ENCODE measurements at places on chromosomes 7 and 10.

DNA sequence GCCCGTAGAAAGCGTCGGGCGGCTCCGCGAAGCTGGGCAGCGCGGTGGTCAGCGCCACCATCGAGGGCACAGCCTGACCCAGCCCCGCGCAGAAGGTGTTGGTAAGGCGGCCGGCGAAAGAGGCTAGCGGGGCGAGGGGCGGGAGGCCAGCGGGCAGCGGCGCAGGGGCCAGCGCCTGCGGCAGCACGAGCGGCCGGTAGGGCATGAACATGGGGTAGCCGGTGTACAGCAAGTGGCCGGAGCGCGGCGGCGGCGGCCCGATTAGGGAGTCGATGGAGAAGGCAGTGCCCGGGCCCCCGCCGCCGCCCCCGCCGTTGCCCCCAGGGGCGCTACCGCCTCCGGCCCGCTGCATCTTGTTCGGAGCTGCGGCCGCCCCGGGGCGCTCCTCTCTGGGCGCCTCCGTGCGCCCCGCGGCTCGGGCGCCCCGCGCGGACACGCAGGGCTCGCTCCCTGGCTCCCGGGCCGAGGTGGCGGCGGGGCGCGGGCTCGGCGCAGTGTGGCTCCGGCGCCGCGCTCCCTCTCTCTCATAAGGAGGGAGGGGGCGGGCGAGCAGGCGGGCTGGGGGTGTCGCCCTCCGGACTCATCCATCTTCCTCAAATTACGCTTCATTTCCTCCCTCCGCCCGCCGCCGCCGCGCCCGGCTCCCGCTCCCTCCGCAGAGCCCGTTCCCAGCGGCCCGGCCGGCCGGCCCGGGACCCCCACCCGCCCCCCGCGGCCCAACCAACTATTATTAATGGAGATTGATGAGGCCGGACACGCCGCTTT lies at the start of gene GBX1:
TSS of gene GBX1 (minus strand) at position 498 of the 765 bp plus-strand sequence. CDS start at position 352, 146 bp downstream.
- DNase-seq, result no peak

- DNase-seq, result no peak
Observed at GRCh38 chr10:105837951-105838350, 1196.9 kb downstream of the SORCS3 start.

- DNase-seq, result peak; percentile 86
Observed at GRCh38 chr7:32495298-32496051, at the start of gene AVL9. Gene AVL9 (plus strand): TSS chr7:32495489. CDS start chr7:32495710, 221 bp downstream.

DNA sequence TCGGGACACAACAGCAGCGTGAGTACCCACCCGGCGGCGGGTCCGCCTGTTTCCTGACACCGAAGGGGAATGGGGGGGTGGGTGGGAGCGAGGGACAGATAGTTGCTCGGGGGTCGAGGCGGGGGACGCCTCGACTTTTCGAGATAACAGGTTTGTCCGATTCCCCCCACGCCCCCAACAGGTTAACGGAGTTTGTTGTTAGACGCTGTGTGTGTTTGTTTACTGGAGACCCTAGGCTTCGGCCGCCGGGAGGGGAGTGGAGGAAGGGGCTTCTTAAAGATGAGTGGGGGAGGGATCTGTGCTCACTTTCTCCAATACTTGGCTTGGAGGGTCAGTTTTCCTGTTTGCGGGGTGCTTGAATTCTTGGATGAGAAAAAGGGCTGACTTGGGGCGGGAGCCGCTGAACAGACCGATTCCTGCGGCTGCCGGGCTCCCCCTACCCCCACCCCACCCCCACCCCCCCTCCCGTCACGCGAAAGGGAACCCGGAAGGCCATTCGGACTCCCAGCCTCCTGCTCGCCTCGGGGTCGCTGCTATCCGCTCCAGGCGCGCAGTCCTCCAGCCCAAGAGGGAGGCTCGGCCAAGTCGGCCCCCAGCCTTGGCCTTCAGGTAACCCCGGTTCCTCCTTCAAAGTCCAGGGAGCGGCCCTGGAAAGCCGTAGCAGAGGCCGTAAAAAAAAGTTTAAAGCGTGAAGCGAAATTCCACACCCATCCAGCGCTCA lies 1.0 kb downstream of the SORCS3 start:
- DNase-seq, result no peak

GRCh38 chr7:2195400-2196246 lies 37.1 kb downstream of the MAD1L1 start:
- no peak for DNase-seq

- DNase-seq, result no peak
Observed at GRCh38 chr10:33657154-33657908, 322.9 kb upstream of the NRP1 start.

DNA sequence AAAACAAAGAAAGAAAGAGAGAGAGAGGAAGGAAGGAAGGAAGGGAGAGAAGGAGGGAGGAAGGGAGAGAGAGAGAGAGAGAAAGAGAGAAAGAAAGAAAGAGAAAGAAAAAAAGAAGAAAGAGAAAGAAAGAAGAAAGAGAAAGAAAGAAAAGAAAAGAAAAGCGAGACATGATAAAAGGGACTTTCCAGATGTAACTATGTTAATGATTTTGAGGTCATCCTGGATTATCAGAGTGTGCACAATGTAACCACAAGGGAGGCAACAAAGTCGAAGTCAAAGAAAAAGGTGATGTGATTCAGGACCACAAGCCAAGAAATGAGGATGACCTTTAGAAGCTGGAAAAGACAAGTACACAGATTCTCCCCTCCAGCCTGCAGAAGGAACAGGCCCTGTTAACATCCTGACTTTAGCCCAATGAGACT lies 48.9 kb upstream of the PAX2 start:
- no peak for DNase-seq

- DNase-seq, result no peak
Observed at GRCh38 chr7:1086588-1087464, 1.1 kb upstream of the GPER1 start.

GRCh38 chr10:119347181-119347974 lies 140.0 kb downstream of the GRK5 start:
- no peak for DNase-seq

DNA sequence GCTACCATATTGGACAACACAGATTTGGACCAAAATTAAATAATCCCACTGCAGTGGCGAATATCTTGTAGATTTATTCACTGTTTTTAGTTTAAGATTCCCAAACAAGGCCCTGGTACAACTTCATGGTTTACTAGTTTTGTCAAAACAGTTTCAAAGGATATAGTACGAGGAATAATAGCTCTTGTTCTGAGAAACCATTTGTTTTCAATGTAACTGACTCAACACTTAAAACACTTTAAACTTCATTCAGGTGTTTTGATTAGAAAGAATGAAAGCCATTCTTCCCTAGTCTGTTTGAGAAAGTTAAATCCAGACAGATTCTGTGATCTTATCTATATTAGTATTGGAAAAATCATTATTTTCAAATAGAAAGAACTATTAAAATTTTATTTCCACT lies 276.4 kb upstream of the MKLN1 start:
- no peak for DNase-seq

DNA sequence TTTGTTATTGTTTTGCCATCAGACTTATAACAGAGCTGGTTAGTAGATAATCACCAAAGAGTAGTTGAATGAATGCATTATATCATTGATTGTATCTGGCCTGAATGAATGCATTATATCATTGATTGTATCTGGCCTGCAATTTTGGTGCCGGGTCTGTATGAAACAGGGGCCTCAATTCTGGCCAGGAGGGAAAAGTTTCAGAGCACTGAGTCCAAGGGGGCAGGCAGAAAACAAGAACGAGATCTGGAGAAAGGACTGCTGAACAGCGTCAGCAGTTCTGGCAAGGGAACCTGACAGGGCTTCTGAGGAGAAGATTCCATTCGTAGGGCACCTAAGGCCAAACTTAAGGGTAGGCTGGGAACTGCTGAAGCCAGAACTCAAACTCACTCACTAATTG lies 128.0 kb downstream of the SEMA3C start:
- no peak for DNase-seq

- DNase-seq, result no peak
Observed at GRCh38 chr10:85624511-85624910, 742.1 kb downstream of the GRID1 start.

DNA sequence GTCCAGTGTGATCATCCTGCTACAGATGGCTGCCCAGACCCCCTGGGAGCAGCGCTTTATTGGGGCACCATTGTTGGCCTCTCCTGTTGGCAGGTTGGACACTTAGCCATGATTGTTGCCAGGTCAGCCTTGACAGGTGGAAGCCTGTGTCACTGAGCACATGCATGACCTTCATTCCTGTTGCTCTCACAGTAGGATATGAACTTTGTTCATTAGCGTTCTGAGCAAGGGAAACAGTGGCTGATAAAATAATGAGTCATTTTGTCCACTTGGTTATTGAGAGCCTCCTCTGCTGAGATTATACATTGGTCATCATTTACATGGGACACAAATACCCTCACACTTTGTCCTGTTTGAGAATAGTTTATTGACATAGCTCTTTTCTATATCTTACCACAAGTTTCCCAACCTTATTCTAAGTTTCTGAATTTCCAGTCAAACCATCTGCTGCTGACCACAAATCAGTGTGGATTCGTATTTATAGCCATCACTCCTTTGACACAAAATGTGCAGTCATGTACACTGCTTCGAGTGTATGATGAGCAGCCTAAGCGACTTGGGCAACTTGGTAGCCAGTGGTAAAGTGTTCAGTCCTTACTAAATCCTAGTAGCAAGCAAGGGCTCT lies 102.6 kb downstream of the TPST1 start:
- DNase-seq, result no peak

- DNase-seq, result no peak
Observed at GRCh38 chr7:151264615-151265014, 16.1 kb upstream of the SMARCD3 start.

- DNase-seq, result no peak
Observed at GRCh38 chr7:38169847-38170246, 8.2 kb upstream of the STARD3NL start.

DNA sequence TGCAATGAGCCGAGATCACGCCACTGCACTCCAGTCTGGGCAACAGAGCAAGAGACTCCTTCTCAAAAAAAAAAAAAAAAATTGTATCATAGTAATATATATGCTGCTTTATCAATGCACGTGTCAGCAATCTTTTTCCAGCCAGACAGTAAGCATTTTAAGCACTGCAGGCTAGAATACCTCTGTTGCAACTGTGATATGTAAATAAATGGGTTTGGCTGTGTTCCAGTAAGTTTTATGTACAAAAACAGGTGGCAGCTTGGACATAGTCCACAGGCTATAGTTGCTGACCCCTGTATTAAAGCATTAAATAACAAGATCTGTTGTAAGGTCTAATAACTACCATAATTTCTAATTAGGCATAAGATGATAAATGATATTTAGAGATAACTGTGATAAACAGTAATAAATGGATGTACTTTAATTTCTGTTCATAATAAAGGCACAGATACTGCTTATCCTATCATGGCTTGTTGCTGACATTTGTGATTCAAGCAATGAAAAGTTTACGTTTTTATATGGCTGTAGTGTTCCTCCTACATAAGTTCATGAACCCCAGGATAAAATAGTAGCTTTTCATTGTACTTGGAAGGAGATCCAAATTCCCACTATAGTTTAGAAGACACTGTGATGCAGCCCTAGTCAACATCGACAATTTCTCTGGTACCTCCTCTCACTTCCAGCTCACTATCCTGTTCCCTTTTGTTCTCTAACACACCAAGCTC lies 161.4 kb downstream of the ELMO1 start:
- DNase-seq, result peak; percentile 21

GRCh38 chr10:119511828-119512515 lies 30.5 kb downstream of the RGS10 start:
- DNase-seq, result no peak
